Muscle of leg (tissue), 16 donors: ENCODE measurements at places on chromosomes 11 and 22. TPM values are rescaled to one million over a fixed set of nuclear protein-coding genes. Genes with fewer than 3 reads are reported as not detected.

DNA sequence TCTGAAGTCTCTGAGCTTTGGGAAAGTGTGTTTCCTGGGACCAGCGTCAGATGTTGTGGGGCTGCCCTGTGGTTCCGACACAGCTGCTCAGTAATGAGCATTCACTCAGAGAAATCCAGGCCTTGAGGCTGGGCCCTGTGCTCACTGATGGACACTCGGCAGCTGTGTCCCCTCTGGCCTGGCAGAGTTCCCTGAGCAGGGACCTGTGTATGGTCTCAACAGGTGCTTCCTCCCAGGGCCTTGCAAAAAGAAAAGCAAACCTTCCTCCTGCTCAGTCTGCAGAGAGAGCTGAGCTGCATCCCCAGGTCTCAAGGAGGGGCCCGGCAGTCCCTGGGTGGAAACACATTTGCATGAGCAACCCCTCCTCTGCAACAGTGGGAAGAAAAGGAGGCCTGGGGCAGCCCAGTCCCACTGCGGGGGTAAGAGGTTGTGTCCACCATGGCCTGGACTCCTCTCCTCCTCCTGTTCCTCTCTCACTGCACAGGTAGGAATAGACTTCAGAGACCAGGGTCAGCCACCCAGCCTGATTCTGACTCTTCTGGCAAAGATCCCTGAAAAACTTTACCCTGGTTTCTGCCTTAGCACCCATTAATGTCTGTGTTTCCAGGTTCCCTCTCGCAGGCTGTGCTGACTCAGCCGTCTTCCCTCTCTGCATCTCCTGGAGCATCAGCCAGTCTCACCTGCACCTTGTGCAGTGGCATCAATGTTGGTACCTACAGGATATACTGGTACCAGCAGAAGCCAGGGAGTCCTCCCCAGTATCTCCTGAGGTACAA, 131.2 kb downstream of the VPREB1 start:
- peak; percentile 87 for DNase-seq

GRCh38 chr11:3659595-3660515, 11.3 kb downstream of the CHRNA10 start:
- DNase-seq: no peak

DNA sequence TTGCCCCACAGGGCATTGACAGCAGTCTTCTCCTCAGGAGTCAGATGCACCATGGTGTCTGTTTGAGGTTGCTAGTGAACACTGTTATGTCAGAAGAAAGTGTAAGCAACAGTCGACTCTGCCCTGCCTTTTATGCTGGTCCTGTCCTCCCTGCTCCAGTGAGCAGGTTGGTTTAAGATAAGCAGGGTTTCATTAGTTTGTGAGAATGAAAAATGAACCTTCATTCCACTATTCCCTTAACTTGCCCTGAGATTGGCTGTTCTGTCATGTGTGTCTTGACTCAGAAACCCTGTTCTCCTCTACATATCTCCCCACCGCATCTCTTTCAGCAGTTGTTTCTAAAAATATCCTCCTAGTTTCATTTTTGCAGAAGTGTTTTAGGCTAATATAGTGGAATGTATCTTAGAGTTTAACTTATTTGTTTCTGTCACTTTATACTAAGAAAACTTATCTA, at the start of gene HBD:
Gene HBD, minus strand, starts transcription at position 103 of the 454 bp plus-strand sequence. Its CDS starts 50 bp downstream, at position 53.
- no peak for DNase-seq

Gene SLC43A3
- 27.1 TPM for total RNA-seq

Gene HBG2
- total RNA-seq: 9,238 TPM

Gene PLEKHA7
- 2.6 TPM for total RNA-seq

Gene CCDC73
- total RNA-seq: not detected
